ENCODE measurements at places on chromosomes 11 and 22.

- DNase-seq, result no peak
These were observed 20.0 kb downstream of the C11orf24 start for GRCh38 chr11:68251765-68252164.

GRCh38 chr11:27596802-27597201 lies 90.2 kb upstream of the LIN7C start:
- no peak for DNase-seq

GRCh38 chr11:100932474-100933100 lies 197.0 kb downstream of the PGR start:
- DNase-seq, result no peak

DNA sequence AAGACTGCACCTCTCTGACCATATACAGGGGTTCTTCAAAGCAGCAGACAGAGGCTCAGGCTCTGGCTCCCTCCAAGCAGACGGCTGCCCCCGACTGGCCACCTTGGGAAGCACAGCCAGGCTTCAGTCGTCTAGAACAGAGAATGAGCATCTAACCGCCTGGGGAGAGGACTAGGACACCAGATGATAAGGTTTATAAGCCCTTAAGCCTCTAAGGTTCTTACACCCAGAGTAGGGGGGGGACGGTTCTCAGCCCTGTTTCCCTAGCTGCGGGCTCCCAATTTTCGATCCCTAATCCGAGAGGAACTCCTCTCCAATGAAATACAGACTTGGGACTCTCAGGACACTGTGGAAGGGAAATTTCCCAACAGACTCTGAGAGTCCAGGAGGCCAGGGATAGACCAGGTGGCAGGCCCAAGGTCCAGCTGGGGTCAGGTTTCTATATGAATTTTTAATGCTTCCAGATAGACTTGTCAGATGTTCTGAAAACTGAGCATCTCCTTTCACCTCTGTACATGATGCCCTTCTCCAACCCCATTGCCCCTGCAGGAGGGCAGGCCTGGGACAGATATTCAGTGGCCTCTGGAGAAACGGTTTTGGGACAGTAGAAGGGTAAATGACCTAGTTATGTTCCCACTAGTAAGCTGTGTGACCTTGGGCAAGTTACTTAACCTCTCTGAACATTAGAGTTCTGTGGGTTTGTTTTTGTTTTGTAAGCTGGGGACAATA lies 20.2 kb downstream of the RTN4RL2 start:
- peak; percentile 61 for DNase-seq

DNA sequence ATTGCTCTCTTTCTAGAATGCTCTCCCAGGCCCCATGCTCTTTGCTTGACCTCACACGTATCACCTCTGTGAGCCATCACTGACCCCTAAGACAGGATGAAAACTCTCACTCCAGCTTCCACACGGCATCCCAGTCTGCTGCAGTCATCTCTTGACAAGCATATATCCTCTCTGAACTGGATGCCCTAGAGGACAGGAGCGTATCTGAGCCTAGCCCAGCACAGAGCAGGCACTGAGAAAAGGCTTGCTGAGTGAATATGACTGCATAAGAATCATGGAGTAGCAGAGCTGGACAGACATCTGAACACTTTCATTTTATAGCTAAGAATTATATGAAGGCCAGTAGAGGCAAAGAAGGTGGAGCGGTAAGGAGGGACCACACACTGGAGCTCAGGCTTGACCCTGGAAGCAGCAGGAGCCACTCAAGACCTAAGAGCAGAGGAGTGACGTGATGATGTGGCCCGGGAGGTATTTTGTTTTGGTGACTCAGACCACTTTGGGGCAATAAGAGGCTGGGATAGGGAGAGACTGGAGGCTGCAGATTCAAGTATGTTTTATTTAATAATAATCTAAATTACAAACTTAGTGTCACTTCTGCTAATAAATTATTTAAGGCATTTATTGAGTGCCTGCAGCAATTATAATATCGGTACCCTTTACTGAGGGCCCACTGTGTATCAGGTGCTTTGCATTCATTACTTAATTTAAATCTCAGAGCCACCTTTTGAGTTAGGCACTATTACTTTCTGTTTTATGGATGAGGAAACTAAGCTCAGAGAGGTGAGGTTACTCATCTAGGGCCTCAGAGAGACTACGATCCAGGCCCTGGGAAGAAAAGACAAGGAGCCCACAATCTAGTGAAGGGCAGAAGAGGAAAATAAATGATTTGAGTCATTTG lies 42.6 kb downstream of the MAP6 start:
- no peak for DNase-seq

GRCh38 chr11:73143126-73143838 lies 1.2 kb upstream of the FCHSD2 start:
- peak; percentile 69 for DNase-seq

- no peak for DNase-seq
These were observed 29.1 kb upstream of the APLNR start for GRCh38 chr11:57266157-57266556.

DNA sequence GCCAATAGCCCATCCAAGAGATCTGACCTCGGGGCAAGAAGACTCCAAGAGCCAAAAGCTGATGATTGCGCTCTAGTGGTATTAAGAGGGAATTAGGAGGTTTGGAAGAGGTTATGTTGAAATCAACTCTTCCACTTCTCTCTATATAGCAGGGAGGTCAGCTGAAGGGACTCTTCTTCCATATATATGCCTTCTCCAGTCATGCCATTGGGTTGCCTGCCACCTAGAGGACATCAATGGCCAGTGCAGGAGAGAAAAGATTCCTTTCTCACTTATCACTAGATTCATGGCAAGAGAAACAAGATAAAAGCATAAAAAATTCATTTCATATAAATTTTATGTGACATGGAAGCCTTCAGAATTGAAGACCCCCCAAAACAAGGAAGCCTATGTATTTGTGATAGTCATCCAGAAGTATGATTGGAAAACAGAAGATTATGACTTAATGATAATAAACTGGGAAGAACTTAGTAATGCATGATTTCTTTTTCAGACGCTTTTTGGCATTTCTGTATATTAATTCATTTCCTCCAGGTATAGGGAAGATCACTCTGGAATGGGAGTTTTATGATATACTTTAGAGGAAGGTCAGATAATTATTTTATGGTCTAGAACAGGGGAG lies 435.1 kb upstream of the DDI1 start:
- peak; percentile 8 for DNase-seq

GRCh38 chr22:26691377-26691716 lies 34.0 kb downstream of the MIAT start:
- no peak for DNase-seq

- no peak for DNase-seq
These were observed 33.0 kb downstream of the FAM168A start for GRCh38 chr11:73564903-73565302.

- peak; percentile 2 for DNase-seq
These were observed 1.1 kb downstream of the CAVIN3 start for GRCh38 chr11:6319001-6319703.

DNA sequence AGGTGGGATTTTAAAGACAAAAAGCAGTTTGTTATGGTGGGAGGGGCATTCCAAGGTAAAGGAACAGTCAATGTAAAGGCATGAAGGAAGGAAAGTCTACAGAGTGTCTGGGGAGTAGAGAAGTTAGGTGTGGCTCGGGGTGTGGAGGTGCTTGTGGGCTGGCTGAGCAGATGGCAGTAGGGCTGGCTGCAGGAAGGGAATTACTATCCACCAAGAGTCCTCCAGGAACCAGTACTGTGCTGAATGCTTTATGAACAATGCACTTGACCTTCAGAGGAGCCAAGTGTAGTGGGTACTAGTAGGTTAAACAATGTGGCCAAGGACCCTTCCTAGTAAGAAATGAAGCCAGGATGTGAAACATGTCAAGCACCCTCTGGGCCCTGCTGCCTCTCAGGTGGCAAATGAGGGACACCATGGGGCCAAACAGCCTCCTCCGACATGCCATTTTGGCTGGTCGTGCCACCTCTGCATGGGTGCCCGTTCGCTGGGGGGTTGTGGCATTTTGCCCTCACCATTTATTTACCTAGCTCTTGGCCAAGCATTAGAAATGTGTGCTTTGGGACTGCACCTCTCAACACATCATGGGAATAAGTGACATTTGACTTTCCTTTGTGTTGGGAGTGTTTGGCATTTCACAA lies 123.6 kb upstream of the TENM4 start:
- DNase-seq, result no peak

DNA sequence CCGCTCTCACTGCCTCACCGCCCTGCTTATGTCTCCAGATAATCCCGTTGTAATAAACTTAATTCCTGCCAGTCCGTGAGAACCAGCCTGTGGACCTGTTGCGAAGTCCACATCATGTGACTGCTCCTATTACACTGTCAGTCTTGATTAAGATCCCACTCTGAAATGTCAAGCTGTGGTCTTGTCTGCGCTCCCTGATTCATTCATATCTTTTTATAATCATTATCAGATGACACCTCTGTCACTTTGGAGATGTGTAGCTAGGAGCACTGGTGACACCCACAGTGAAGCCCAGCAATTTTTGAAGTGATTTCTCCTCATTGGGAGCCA lies 377.3 kb downstream of the TBC1D22A start:
- DNase-seq, result no peak

DNA sequence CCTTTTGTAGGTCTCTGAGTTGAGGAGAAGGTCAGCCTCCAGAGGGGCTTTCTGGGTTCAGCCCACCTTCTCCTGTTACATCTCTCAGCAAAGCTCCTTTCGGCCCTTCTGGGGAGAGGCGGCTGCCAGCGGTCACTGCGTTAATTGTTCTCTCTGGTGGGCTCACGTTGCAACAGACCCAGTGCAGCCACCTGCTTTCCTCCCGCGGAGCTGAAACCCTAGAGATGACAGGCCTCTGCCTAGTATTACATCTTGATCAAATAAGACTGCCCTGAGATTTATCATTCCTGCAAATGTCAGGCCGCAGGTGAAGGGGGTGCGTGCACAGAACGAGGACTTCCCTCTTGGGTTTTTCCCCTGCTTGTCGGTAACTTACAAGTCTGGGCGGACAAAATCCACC lies 43.2 kb upstream of the CREB3L1 start:
- no peak for DNase-seq

GRCh38 chr11:5366856-5367255 lies 15.5 kb downstream of the OR51B6 start:
- DNase-seq, result no peak
